ENCODE measurements at places on chromosomes 13 and 19. TPM values are rescaled to one million over a fixed set of nuclear protein-coding genes. Genes with fewer than 3 reads are reported as not detected.

Gene ZNF229
- polyA plus RNA-seq: 2.7 TPM

Gene ZNF560
- polyA plus RNA-seq: 0.06 TPM

Gene KCNN4
- 0.29 TPM for polyA plus RNA-seq

Gene MBD3L3
- not detected for polyA plus RNA-seq

Gene AZU1
- polyA plus RNA-seq: not detected

Gene PINLYP
- polyA plus RNA-seq: 4.8 TPM

Gene GRIN3B
- 0.43 TPM for polyA plus RNA-seq

DNA sequence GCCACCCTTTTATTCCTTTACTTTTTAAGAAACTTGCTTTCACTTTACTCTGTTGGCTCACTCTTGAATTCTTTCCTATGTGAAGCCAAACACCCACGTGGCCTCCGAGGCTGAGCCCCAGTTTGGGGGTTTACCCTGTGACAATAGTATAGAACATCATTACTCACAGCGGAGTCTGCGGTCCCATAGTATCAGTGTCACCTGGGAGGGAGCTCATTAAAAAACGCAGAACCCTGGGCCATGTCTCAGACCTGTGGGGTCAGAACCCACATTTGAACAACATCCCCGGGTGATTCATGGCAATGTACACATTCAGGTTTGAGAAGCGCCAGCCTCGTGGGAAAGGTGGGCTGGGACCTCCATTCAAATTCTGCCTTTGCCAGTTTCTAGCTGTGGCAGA is 36.0 kb upstream of the UBL3 start:
- DNase-seq: no peak

DNA sequence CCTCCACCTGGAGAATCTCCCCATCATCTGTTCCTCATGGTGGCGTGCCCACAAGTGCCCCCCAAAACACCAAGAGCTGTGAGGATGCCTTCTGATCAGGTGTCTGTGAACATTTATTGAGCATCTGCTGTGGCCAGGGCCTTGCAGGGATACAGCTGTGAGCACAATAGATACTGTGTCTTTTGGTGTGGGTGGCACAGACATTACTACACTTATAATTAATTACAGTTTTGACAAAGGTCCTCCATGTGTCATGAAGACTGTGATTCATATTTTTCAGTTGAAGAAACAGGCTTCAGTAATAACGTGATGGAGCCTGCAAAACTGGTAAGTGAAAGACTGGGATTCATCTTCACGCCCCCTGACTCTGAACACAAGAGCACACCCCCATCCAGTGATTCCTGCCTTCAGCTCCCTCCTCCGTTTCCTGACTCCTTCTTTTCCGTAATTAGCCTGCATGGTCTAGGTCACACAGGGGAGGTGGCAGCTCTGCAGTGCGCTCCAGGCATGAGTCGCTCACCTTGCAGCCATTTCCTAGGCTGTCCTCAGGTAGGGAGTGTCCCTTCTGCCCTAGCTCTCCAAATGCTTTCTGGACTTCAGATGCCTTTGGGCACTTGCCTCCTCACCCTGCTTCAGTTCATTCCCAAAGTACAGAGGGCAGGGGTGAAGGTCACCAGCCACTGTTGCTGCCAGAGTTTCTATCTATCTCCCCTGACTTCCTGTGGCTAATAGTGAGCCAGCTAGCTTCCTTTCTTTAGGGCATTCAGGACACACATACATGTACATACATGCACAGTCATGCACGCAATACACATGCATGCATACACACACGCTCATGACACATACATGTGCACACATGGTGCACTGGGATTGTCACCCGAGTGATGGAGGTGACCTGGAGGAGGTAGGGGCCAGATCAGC is 66.5 kb downstream of the SIAH3 start:
- no peak for DNase-seq

DNA sequence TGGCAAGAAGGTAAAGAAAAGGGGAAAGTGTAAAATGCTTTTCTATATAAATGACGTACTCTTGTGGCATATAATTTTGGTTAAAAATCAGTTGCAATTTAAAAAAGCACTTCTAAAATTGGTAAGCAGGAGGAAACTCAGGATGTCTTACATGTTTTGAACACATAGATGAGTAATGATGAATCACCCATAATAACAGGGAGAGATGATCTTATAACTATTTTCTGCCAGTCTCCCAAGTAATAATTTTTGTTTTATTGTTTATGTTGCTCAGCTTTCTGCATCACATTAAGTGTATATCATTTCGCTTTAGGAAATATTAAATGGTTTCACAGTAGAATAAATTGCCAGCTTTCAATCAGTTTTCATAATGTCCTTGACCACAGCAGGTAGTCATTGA is 1430.7 kb upstream of the PCDH20 start:
- DNase-seq: peak; percentile 1

DNA sequence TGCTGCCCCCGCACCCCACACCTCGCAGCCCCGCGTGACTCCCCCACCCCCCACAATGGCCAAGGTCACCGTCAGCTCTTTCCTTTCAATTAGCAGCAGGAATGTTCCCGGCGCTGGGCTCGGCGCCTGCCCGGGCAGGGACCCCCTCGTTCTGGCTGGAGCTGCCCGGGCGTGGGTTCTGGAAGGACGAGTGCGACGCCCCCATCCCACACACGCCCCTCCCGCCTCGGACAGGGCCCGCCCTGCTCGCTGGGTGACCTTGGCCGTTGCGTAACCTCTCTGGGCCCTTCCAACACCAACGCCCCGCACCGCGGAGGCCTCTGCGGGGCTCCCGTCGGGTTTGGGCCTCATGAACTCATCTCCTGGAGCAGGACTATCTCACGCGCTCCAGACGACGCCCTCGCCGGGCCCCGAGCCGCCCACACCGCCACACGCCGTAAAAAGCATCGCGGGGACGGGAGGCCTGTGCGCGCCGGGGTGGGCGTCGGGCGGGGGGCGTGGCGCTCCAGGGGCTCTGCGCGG is 10.3 kb downstream of the PALM start:
- DNase-seq: no peak

- DNase-seq: peak; percentile 25
Observed at GRCh38 chr19:48308631-48309586, 16.4 kb upstream of the EMP3 start.

- no peak for DNase-seq
Observed at GRCh38 chr19:12965812-12966135, 3.6 kb upstream of the DAND5 start.

DNA sequence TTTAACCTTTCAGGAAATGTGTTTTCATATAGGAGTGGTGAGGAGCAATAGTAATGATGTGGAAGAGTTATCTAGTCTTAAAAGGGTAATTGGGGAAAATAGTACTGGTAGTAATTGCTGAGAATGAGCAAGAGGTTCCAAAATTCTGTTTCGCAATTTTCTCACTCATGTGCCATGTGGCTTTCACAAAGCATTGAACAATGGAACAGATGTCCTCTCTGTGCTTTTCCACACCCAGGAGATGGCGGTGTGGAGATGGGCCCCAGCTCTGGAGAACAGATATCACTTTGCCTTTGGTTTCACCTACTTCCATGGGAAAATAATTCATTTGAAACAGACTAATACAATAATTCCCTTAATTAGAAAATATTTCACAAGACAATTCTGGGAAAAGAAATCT is 170.0 kb upstream of the SLC10A2 start:
- no peak for DNase-seq

- DNase-seq: no peak
Observed at GRCh38 chr19:53328967-53329366, 4.6 kb upstream of the ZNF845 start.

DNA sequence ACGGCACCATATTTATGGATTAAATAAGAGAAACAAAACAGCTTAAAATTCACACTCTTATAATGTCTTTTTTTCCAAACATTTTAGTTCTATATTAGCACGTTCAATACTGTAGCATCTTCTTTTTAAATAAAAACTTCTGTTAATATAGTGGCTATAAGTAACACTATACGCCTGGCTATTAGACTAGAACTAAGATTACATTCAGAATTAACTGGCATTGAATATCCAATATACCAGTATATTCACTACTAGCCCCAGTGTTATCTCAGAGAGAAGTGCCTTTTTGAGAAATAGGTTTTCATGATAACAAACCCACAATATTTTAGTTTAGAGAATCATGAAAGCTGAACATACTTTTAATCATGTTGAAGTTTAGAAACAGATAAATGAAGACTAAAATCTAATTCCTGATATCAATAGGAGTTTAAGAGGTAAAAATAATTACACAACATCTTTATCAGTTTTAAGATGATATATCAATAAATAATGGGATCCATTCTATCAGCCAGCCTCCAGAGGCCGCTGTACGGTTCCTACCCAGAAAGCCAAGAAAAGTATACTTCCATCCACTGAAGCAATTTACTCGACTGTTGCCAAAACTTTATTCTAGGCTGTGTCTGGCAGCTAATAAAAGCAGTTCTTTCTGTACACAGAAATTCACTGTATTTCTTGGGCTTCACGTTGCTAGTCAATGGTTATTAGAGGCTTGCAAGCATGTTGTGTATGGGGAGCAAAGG is 1113.4 kb upstream of the MIR17HG start:
- DNase-seq: no peak
